HFFc6 (cell line): ENCODE measurements at places on chromosomes 6 and 20. TPM values are rescaled to one million over a fixed set of nuclear protein-coding genes. Genes with fewer than 3 reads are reported as not detected.
A peak's percentile ranks its signal among the peaks of the same experiment; 100 is the strongest.

- H3K4me3 ChIP-seq, result no peak overlapping the region
- peaks cover 13% of the 10 kb centered on the region for H3K4me1 ChIP-seq
- DNase-seq, result no peak
- H3K27ac ChIP-seq, result no peak overlapping the region
- no peaks in the 10 kb centered on the region for H3K36me3 ChIP-seq
These were observed 16.7 kb downstream of the PMEPA1 start for GRCh38 chr20:57693002-57693582.

GRCh38 chr20:32528171-32528891 is 56.8 kb downstream of the NOL4L start:
- H3K4me1 ChIP-seq, result peaks cover 15% of the 10 kb centered on the region
- no peaks in the 10 kb centered on the region for H3K36me3 ChIP-seq
- no peak overlapping the region for H3K4me3 ChIP-seq
- no peak overlapping the region for H3K27ac ChIP-seq

The RRAGD gene
- total RNA-seq, result not detected in 2 replicates

The FERMT1 gene
- 7.1 to 11.9 TPM (median 9.1 TPM) in 3 replicates for total RNA-seq

GRCh38 chr6:73746787-73747186 is 50.8 kb downstream of the CD109 start:
- H3K27ac ChIP-seq, result no peak overlapping the region
- H3K4me3 ChIP-seq, result no peak overlapping the region
- peaks cover 8% of the 10 kb centered on the region for H3K36me3 ChIP-seq
- H3K4me1 ChIP-seq, result peaks cover 20% of the 10 kb centered on the region

- H3K4me3 ChIP-seq, result no peak overlapping the region
- no peaks in the 10 kb centered on the region; the same call in 1 of the 2 replicates for H3K27me3 ChIP-seq
- DNase-seq, result no peak
- H3K27ac ChIP-seq, result no peak overlapping the region; the same call in 1 of the 2 replicates
These were observed 85.1 kb downstream of the PHF20 start for GRCh38 chr20:35856866-35857265.

The CCN5 gene
- not detected in 3 replicates for total RNA-seq

DNA sequence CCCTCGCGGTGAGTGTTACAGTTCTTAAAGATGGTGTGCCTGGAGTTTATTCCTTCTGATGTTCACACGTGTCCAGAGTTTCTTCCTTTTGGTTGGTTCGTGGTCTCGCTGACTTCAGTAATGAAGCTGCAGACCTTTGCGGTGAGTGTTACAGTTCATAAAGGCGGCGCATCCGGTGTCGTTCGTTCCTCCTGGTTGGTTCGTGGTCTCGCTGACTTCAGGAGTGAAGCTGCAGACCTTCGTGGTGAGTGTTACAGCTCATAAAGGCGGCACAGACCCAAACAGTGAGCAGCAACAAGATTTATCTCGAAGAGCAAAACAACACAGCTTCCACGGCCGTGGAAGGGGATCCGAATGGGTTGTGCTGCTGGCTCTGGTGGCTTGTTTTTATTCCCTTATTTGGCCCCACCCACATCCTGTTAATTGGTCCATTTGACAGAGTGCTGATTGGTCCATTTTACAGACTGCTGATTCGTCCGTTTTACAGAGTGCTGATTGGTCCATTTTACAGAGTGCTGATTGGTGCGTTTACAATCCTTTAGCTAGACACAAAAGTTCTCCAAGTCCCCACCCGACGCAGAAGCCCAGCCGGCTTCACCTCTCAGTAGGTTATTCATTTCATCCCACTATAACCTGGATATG is 48.2 kb upstream of the ARG1 start:
- DNase-seq, result no peak
- peaks cover 7% of the 10 kb centered on the region for H3K4me1 ChIP-seq
- H3K27me3 ChIP-seq, result peaks cover 12% of the 10 kb centered on the region
- no peak overlapping the region for H3K4me3 ChIP-seq
- no peaks in the 10 kb centered on the region for H3K36me3 ChIP-seq
- H3K27ac ChIP-seq, result no peak overlapping the region

DNA sequence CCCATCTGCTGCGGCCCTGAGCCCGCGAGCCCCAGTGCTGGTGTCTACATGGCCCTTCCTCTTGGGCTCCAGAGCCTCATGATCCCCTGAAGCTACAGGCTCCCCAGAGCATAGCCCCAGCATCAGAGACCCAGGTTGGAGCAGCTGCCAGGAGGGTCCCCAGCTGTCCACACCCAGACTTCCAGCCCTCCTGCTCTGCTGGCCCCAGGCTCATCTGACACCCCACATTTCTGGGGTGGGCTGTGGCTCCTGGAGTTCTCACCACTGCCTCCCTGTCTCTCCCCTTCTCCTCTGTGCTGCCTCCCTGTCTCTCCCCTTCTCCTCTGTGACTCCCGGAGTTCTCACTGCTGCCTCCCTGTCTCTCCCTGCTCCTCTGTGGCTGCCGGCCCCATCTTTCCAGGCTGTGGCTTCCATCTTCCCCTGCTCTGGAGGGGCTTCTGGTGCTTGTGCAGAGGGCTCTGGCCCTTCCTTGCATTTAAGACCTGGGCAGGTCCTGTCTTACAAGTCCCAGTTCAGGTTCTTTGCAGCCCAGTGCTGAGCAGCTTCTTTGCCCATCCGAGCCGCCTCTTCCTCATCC is 108.1 kb downstream of the ERMARD start:
- peaks cover 4% of the 10 kb centered on the region for H3K27me3 ChIP-seq
- H3K27ac ChIP-seq, result no peak overlapping the region
- H3K4me1 ChIP-seq, result no peaks in the 10 kb centered on the region
- peaks cover 6% of the 10 kb centered on the region; the same call in 1 of the 2 replicates for H3K36me3 ChIP-seq

The C6orf118 gene
- total RNA-seq, result not detected in 2 replicates

GRCh38 chr20:58431134-58431533 is 42.1 kb downstream of the VAPB start:
- H3K27me3 ChIP-seq, result peaks cover 2% of the 10 kb centered on the region; the same call in 1 of the 2 replicates
- H3K4me1 ChIP-seq, result peaks cover 54% of the 10 kb centered on the region
- no peak overlapping the region for H3K27ac ChIP-seq
- H3K36me3 ChIP-seq, result peaks cover 31% of the 10 kb centered on the region

GRCh38 chr6:116405138-116405537 is 34.4 kb downstream of the DSE start:
- H3K4me1 ChIP-seq, result peaks cover 85% of the 10 kb centered on the region
- peak; percentile 48 for DNase-seq
- peak overlapping the region; percentile 65 for H3K4me3 ChIP-seq
- peak overlapping the region; percentile 89 for H3K27ac ChIP-seq
- H3K27me3 ChIP-seq, result no peaks in the 10 kb centered on the region; the same call in 1 of the 2 replicates

GRCh38 chr6:14068133-14068532 is 49.4 kb upstream of the CD83 start:
- peaks cover 4% of the 10 kb centered on the region for H3K27me3 ChIP-seq
- DNase-seq, result peak; percentile 81
- H3K36me3 ChIP-seq, result no peaks in the 10 kb centered on the region
- peak overlapping the region; percentile 22; the same call in 1 of the 2 replicates for H3K4me3 ChIP-seq
- peaks cover 22% of the 10 kb centered on the region for H3K4me1 ChIP-seq
